ENCODE measurements at places on chromosomes 3 and 15.

DNA sequence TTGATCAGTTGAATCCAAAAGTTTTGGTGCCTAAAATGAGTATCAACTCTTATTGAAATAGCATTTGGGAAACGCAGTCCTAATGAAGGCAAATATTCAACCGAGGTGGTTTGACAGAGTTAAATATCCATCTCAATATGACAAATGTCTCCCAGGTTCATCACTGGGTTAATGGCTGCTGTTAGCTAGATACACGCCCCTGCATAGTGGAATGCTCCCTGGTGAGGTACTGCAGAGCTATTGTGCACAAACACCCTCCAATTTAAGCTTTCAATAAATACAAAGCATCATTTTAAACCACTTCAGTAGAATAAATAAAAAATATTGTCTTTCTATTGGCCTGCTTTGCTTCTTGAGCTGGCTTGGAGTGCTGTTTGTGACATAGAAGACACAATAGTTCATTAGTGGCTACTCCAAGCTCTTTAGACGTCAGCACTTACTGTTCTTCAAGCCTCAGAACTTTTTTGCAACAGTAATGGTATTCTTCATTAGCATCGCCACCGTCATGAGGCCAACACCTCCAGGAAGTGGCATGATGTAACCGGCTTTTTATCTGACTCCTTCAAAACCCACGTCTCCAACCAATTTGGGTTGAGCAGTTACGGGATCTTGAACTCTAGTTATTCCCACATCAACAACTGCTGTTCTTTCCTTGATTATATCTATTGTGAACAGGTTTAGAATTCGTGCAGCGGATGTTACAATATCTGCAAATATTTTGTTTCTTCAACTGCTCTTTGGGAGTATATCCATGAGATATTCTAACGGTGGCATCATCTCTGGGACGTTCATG lies 1159.6 kb upstream of the EPHA6 start:
- no peak for DNase-seq

GRCh38 chr15:69555080-69555479 lies 102.5 kb downstream of the RPLP1 start:
- no peak for DNase-seq

GRCh38 chr3:64578062-64578770 lies 109.6 kb downstream of the ADAMTS9 start:
- no peak for DNase-seq

GRCh38 chr3:37667335-37667734 lies 194.3 kb upstream of the CTDSPL start:
- no peak for DNase-seq

- no peak for DNase-seq
Measured at GRCh38 chr3:67361323-67361722, 293.1 kb downstream of the SUCLG2 start.

DNA sequence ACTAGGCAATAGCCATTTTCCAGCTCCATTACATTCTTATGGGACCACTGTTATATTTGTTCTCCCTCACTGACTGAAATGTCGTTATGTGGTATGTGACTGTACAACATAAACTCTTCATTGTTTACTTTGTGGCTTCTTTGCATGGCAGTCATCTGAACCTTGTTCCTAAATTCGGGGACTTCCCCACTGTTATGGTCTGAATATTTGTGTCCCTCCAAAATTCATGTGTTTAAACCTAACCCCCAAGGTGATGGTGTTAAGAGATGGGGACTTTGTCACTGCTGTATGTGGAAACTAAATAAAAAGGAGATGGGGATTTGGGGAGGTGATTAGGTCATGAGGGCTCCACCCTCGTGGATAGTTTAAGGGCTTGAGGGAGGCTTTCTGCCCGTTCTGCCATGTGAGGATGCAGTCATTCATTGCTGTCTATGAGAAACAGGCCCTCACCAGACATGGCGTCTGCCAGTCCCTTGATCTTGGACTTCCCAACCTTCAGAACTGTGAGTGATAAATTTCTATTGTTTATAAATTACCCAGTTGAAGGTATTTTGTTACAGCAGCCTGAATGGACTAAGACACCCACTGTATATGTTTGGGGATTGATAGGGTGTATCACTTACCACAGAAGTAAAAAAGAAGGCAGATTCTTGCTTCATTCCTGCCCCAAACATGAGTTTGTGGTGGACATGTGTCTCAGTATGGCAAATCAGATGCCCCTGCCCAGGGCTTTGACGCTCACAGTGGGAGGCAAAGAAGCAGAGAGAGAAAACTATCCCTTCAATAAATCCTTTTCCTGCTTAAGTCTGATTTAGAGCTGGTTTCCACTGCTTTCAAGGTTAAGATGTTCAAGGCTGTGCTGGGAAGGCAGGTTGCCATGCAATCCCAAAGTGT lies 138.0 kb upstream of the UBE2E1 start:
- no peak for DNase-seq

DNA sequence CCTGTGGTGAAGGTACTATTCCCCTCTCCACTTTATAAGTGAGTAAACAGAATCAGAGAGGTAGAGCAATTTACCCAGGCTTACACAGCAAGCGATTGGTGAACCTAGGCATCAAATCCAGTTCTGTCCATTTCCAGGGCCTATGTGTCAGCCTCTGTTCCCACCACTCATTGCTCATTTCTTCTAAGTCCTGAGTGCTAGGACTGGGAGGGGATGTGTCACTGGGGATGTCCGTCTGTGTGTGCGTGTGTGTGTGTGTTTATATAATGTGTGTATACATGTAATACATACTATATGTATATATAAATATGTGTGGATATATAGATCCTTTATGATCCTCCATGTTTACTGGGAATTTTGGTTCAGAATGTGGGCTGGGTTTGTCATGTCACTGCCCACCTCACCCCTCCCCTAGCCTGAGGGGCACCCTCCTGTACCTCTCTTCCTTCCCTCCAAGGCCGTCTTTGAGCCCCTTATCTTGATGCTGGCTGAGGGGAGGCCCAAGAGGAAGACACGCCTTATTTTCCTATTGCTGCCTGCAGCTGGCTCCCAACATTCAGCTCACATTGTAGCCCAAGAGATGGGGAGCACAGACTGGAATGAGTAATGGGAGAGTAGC lies 2.1 kb downstream of the TMEM43 start:
- no peak for DNase-seq

GRCh38 chr3:16668776-16669545 lies 63.7 kb upstream of the DAZL start:
- DNase-seq: no peak

DNA sequence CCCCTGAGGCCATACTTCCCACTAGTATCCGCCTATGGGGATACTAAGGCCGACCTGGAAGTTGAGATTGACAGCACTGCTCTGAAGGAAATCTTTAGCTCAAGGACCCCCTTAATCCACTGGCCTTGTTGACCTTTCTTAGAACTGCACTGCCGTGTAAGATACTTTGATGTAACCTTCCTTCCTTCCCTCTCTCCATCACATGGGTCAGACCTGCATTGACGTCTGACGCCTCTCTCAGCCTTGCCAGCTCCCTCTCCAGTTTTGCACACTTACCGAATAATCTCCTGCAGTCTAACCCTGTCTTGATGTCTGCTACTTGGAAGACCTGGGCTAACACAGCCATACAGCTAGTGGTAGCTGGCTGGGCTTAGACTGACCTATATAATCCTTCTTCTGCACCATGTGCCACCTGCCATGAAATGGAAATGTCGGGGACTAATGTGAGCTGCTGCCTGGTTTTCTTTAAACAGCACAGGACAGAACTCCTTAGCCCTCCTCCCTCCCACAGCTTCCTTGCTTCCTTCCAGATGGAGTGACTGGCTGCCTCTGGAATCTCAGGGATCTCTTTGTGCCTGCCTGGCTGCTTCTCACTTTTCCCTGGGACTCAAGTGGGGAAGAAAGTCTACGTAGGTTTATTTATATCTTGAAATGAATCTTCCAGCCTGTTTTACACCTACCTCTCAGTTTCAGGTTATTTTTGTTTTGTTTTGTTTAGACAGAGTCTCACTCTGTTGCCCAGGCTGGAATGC lies 39.2 kb upstream of the HERC1 start:
- no peak for DNase-seq

- DNase-seq: no peak
Measured at GRCh38 chr3:11591002-11591355, 52.7 kb downstream of the VGLL4 start.

DNA sequence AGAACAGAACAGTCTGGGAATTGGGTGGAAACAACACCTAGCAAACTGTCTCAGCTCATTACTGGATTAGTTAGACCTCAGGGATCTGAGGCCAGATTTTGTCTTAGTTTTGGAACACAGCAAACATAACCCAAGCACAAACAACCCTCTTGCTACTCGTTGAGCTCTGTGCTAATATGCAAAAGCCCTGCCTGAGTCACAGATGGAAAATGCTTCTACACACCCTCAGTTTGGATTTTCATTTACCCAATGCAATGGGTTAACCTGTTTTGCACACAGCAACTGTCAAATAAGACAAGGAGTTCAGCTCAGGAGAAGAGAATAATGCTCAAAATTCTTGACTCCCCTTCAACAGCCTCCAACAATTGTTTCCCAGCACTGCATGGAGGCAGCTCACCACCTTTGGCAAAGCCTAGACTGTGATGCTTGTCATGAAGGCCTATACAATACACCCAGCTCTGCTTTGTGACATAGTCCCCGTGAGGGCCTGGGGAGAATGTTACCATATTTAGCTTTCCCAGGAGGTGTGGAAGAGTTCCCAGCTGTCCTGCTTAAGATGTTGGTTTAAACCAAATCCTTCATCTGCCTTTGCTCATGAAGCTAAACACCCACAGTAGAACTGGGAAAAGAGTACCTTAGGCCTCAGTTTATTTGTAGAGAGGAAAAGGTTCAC lies 68.9 kb upstream of the MNS1 start:
- no peak for DNase-seq

- no peak for DNase-seq
Measured at GRCh38 chr3:132870541-132870940, 148.3 kb upstream of the NPHP3 start.

DNA sequence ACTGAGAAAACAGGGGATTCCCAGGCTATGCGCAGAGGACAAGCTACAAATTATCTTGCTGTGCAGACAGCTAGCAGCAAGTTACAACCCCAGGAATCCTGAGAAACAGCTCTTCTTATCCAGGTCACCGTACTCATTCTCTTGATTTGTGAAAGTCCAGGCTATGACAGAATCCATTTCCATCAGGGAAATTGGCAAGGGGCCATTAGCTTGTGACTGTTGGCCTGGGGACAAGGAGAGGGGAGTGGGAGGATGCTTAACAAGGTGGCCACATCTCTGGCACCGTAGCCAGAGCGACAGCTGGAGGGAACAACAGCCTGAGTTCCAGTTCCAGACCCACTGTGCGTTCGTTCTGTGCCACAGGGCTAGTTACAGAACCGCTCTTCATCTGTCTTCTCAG lies 44.9 kb upstream of the PLXNA1 start:
- DNase-seq: no peak

GRCh38 chr3:107983247-107983646 lies 107.6 kb downstream of the CD47 start:
- no peak for DNase-seq

GRCh38 chr3:62529230-62529629 lies 155.9 kb upstream of the FEZF2 start:
- DNase-seq: no peak

DNA sequence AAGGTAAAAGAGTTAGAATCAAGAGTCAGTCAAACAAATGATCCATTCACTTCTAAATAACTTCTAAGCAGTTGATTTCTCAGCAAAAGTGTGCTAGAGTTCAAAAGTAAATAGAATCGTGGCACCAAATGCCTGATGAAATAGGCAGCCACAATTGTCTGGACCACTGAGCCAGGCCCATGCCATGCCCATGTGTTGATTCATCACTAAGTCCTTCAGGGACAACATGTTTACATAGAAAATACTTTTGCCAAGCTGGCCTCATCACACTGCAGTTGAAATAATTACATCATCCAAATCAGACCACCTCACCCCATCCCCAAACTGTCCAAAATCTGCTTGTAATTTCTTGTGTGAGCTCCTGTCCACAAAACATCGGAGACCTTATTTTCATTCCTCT lies 216.3 kb downstream of the IGSF11 start:
- DNase-seq: no peak

DNA sequence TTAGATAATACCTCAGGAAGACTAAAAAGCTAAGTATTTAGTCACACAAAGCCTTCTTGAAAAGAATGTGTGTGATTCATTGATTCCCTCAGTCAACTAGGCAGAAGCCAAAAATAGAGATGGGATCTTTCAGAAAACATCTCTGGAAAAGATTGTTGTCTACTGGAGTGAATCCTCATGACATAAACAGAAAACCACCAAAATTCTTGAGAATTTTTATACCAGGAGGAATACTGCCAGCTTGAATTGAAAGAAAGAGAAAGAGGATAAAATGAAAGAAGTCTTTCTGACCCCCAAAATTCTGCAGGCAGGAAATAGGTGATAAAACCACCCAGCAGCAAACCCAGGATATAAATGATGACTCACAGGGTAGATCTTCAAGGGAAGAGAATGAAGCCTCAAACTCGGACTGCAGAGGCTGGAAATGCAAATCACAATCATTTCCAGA lies 363.1 kb upstream of the PLSCR5 start:
- no peak for DNase-seq
